ENCODE measurements at places on chromosomes 6 and 20.

DNA sequence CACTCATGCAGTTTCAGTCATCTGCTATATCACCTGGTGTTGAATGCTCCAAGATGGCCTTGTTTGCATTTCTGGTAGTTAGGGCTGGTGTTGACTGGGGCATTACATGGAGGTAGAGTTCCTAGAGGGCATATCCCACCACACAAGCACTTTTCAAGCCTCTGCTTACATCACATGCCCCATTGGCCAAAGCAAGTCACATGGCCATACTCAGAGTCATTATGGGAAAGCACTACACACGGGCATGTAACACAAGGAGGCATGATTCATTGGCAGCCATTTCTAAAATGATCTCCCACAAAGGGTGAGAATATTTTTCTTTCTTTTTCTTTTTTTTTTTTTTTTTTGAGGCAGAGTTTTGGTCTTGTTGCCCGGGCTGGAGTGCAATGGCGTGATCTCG lies 73.2 kb downstream of the TRMT6 start:
- DNase-seq: no peak

DNA sequence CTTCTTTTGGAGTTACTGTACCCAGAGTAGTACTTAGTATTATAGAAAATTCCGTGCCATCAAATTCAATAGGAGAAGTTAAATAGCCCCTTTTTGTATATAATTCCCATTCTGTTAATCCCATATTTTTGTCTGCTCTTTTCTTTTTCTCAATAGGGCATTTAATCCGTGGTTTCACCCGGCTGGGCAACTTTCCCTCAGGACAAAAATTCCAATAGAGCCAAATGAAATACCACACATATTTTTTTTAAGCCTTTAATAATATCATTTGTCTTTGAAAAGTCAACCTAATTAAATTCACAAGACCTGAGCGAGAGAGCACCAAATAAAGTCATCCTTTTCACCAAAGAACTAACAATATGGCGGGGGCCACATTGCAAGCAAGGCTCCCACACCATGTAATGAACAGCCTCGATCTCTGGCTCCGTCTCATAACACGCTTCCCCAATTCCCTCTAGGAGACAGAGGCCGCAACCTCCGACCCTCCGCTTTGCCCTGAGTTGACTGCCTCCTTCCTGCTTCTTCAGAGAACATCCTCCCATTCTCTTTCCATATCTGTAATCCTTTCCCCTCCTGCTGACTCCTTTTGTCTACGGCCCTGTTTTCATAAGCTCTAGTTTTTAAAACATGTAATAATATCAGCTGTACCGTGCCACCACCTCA lies 13.6 kb downstream of the NHSL1 start:
- peak; percentile 10 for DNase-seq

GRCh38 chr6:33091957-33092356 lies 16.2 kb downstream of the HLA-DPB1 start:
- no peak for DNase-seq

DNA sequence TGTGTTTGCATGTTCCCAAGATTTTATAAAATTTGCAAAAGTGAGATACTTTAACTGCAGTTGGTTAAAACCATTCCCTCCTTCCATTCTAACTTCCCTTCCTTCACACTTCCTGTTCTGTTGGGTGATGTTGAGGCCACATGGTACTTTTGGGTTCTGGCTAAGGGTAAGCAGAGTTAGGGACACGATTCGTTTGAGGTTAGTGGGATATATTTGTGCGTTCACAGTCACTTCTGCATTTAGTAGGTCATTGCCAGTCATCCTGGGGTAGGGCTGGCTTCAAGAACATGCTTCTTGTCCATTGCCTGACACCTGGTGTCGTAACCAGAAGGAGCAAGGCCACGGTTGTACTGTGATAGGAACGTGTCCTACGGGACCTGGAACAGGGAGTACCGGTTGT lies 340.1 kb downstream of the ZFAND3 start:
- no peak for DNase-seq

- no peak for DNase-seq
Observed at GRCh38 chr20:3330046-3330741, 77.3 kb downstream of the DNAAF9 start.

DNA sequence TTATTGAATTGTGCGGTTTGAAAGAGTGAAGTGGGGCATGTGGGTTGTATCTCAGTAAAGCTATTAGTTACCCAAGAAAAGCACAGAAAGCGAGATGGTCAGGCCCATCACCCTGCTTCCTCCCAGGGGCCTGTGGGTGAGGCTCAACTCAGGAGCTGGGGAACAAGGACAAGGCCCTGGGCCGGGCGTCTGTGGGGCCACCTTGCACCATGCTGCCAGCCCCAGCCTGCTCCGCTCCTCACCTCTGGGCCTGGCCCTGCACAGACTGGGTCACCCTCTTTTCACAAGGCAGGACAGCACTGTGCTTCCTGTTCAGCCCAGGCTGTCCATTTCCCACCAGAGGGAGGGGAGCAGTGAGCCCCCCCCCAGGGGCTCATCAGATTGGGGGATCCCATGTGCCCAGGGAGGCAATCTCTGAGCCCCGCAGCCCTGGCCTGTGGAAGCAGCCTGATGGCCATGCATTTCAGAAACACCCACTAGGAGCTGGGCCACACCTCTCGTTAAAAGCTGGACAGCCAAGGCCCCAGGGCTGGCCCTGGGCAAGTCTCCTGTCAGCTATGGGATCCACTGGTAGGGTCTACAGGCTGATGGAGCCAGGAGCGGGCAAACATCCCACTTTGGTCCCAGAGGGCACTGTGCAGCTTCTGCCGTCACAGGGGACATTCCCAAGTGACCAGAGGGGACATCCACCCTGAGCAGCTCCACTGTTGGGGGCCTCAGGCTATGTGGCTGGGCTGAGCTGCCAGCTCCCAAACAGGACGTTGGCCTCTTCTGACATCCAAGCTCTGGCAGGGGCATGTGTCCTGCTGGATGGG lies 55.9 kb downstream of the YTHDF1 start:
- DNase-seq: no peak

DNA sequence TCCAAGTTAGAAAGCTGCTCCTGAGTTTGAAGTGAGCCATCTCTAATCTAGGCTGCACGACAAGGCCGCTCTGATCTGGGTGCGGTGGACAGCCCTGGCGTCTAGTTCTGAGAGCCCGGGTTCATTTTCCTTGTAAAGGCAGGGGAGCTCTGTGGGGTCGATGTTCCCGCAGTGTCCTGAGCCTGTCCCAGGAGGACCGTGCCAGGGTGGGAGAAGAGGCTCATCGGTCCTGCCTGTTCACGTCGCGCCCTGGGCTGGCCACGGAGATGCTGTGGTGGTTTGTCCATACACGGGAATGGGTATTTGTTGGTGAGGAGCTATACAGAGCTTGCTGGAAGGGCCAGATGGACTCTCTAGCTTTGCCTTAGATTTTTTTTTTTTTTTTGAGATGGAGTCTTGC lies 27.0 kb downstream of the PSMG4 start:
- no peak for DNase-seq

GRCh38 chr20:49024220-49024619 lies 21.9 kb upstream of the CSE1L start:
- DNase-seq: no peak

GRCh38 chr6:89209457-89209856 lies 7.7 kb downstream of the GABRR1 start:
- DNase-seq: no peak

- DNase-seq: no peak
Observed at GRCh38 chr20:64238851-64239387, 16.6 kb upstream of the PCMTD2 start.

DNA sequence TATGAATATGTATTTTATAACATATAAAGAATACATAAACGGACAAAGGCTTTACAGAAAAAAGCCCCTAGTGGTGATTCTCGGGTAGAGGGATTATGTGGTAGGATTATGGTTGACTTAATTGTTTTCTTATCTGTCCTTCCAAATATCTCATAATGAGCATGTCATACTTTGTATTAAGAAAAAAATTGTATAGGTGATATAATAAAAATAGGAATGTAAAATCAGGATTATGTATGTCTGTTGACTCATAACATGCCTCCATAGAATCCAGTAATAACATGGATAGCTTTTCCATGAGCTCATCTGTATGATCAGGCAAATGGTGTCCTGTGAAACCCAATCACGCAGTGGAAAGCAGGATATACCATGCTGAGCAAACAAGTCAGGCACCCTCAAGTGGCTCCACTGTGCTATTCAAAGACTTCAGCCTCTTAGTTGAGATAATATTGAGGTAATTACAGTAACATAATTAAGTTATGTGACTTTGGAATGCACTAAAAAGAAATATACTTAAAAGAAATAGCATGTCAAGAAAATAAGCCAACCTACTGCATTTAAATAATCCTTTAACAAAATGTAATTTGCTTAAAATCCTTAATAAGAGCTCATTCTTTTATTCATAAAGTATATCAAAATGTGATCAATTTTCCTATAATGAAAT lies 39.6 kb upstream of the PRELID3B start:
- peak; percentile 72 for DNase-seq

DNA sequence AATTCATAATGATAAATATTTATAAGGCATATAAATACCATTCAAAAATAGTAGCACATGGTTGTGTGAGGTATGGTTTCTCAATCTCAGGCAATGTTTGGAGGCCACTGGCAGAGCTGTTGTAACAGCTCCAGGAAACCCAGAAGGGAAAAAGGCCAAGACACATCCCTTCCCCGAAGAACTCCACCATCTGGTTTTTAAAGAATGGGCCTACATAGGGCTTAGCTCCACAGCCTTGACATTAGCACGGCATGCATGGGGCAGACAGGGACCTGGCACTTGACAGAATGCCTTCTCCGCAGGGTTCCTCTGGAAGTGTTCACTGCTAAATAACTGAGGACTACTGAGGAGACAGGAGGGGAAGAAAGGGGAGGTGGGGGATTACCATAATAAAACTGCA lies 16.1 kb upstream of the FOXO3 start:
- no peak for DNase-seq

GRCh38 chr20:33864324-33864963 lies 53.3 kb downstream of the CHMP4B start:
- no peak for DNase-seq

DNA sequence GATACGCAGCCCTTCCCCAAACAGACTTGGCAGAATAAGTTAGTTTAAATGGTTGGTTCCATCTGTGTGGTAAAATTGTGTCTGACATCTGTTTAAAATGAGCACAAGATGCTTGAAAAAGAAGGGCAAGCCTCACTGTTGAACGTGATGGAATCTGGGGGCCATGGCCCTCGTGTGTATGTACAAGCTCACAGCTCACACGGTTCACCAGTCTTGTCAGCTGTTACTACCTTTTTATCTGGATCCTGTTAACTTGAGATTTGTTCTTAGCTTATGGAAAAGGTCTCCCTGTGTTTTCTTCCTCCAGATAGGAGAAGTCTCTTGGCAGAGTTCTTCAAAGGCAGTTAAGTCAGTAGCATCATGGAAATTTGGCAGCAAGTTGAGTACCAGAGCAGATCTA lies 270.6 kb downstream of the KHDC1L start:
- peak; percentile 16 for DNase-seq

- DNase-seq: no peak
Observed at GRCh38 chr20:60470366-60470765, 512.1 kb downstream of the CDH26 start.

- DNase-seq: no peak
Observed at GRCh38 chr6:16974387-16974673, 127.5 kb upstream of the STMND1 start.

DNA sequence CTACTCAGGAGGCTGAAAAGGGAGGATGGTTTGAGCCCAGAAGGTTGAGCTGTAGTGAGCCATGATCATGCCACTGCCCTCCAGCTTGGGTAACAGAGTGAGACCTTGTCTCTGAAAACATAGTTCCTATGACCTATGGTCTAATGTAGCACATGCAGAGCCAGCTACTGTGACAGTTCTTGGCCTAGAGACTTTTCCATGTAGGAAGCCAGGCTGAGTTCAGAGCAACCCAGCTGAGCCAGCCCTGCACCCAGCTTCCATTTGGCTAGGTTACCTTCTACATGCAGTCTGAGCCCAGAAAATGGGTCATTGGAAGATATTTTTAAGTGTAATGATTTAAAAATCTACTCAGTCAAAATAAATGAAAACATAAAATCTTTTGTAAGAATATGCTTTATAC lies 92.8 kb downstream of the FNDC1 start:
- no peak for DNase-seq

DNA sequence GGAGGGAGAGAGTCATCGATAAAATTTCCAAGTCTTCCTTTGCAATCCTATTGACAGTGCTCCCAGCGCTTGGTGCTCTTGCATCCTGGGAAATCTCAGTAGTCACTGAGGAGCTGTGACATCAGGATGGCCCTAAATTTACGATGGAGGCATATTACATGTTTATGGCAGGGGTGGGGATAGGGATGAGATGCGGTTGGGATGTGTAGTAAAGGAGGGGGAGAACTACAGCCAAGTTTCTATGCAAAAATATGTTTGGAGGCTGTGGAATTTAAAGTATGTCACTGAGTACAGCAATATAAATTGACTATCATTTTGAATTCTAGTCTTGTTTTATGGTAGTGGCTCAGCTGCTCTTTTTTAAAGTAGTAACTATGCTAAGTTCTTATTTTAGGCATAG lies 544.9 kb downstream of the PKHD1 start:
- peak; percentile 15 for DNase-seq

DNA sequence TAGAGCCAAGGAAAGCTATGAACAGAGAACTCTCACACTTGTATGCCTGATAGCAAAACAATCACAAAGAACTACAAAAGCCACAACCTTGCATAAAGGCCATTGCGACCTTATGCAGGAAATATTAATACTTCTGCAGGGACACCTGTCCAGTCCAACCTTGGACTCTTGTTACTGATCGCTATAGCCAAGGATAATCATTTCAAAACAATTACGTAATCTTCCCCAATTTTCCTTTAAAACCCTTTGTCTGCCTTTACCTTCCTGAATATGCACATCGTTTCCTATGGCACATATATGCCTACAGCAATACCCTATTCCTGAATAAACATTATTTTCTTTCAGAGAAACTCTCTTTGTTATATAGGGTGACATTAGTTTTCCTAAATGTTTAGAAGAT lies 22.8 kb downstream of the PPIL6 start:
- no peak for DNase-seq

DNA sequence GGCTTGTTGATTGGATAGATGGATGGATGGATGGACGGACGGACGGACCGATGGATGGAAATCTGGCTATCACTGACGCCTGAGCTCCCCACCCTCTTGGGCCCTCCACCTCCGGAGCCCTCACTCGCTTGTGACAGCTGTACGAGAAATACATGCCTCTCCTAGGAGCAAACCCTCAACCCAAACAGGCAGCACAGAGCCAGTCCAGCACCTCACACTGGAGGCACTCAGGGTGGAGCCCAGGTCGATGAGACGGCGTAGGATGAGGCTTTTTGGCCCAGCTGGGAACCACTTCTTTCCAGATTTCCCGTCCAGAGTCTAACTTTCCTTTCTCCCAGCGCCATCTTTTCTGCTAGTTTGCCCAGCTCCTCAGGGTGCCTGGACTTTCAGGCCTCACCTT lies 2.7 kb upstream of the LY6G5C start:
- DNase-seq: no peak

DNA sequence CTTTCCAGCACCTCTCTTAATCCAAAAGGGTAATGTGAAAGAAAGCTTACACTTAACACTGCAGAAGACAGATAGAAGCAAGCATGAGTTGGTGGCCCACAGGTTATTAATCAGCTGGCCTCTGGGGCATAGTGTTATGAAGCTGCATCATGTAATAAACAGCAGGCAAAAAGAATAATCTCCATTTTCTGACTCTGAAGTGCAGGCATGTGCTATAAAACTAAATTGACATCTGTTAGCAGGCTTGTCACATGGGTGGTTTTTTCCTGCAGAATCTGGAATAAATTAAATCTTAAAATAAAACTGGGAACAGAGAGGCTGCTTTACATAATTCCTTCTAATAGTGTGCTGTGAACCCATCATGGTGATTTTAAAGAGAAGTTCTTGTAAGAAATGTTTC lies 73.3 kb downstream of the METTL24 start:
- no peak for DNase-seq

- peak; percentile 3 for DNase-seq
Observed at GRCh38 chr6:49423817-49424216, 39.2 kb downstream of the MMUT start.

Measured in fibroblast of skin of right biceps (primary cell).